Activated naive CD4-positive, alpha-beta T cell treated with Interleukin-2 at 50 U/mL for 16 hours (primary cell): ENCODE measurements at places on chromosomes 4 and X.

DNA sequence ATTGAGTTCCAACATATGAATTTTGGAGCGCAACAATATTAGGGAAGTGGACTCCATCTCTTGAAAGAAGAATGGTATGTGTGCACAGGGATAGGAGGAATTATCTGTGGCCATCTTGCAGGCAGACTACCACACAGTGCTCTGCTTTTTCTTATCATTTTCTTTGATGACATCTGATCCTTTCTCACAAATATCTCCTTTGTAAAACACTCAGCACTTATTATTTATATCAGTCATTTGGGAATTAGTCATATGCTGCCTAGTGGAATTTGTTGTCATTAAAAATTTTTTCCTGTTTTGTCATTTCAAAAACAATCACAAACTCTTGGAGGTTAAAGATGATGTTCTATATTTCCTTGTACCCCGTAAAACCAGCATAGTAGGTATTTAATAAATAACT lies 444.3 kb upstream of the ATOH1 start:
- no peak for DNase-seq

DNA sequence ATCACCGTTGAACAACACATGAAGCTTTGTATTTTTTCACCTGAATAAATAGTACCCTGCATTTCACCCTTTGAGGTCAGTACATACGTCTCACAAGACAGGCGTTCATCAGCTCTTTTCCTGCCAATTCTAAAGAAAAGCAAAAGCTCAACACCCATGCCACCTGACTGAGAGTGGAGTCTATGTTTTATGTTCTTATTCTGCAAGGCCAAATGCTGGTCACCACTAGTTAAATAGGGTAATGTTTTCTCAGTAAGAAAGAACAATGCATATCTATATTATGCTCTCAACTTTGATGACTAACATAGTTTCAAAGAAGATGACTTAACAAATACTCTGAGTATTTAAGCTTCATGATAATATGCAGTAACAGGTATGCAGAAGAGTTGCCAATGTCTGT lies 336.3 kb upstream of the BMP3 start:
- no peak for DNase-seq

- no peak for DNase-seq
Observed at GRCh38 chrX:103535206-103535605, 15.9 kb upstream of the RAB40A start.

- DNase-seq: no peak
Observed at GRCh38 chr4:152369203-152369901, 166.5 kb downstream of the FBXW7 start.

- DNase-seq: peak; percentile 22
Observed at GRCh38 chrX:23952984-23953907, 45.4 kb downstream of the CXorf58 start.

DNA sequence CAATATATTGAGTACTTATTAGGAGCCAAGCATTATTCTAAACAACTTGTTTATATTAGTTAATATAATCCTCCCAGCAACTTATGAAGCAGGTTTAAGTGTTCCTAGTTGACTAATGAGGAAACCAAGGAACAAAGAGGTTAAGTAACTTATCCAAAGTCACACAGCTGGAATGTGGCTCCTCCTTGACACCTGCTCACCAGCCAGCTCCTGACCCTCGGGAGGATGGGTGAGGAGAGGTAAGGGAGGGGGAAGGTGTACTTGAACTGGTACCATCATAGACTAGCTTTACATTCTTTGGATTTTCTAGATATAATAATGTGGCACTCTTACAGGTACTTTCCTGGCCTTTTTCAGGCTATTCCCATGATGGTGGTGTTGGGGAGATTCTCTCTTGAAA lies 50.7 kb downstream of the ARHGEF38 start:
- no peak for DNase-seq

- no peak for DNase-seq
Observed at GRCh38 chrX:41591906-41592305, 96.9 kb upstream of the GPR34 start.
